Psoas muscle (tissue), 8 donors: ENCODE measurements at places on chromosomes 13 and 19.

- DNase-seq, result no peak
Observed at GRCh38 chr13:79727086-79727485, 246.1 kb downstream of the NDFIP2 start.

- no peak for DNase-seq
Observed at GRCh38 chr13:28583651-28584091, 75.3 kb upstream of the POMP start.

GRCh38 chr13:99018418-99019180 lies 40.7 kb upstream of the DOCK9 start:
- no peak for DNase-seq

- no peak for DNase-seq
Observed at GRCh38 chr13:78160793-78161192, 242.2 kb upstream of the EDNRB start.

GRCh38 chr13:49057176-49057575 lies 81.5 kb downstream of the FNDC3A start:
- DNase-seq, result no peak

- no peak for DNase-seq
Observed at GRCh38 chr13:41942462-41943094, 18.3 kb downstream of the VWA8 start.

DNA sequence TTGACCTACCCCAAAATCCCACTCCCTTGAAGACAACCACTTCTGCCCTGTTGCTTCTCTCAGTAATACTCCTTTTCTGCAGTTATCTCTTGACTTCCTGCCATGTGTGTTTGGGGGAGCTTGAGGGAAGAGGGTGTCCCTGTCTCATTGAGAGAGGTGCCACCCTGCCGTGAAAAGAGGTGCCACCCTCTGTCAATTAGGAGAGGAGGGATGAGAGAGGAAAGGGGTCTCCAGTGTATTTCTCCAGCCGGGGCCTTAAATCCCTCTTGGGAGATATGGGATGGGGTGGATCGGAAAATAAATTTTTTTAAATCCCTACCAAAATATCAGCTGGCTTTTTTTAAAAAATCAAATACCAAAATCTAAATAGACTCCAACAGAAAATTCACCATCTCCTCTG lies 16.5 kb downstream of the PLD3 start:
- no peak for DNase-seq

DNA sequence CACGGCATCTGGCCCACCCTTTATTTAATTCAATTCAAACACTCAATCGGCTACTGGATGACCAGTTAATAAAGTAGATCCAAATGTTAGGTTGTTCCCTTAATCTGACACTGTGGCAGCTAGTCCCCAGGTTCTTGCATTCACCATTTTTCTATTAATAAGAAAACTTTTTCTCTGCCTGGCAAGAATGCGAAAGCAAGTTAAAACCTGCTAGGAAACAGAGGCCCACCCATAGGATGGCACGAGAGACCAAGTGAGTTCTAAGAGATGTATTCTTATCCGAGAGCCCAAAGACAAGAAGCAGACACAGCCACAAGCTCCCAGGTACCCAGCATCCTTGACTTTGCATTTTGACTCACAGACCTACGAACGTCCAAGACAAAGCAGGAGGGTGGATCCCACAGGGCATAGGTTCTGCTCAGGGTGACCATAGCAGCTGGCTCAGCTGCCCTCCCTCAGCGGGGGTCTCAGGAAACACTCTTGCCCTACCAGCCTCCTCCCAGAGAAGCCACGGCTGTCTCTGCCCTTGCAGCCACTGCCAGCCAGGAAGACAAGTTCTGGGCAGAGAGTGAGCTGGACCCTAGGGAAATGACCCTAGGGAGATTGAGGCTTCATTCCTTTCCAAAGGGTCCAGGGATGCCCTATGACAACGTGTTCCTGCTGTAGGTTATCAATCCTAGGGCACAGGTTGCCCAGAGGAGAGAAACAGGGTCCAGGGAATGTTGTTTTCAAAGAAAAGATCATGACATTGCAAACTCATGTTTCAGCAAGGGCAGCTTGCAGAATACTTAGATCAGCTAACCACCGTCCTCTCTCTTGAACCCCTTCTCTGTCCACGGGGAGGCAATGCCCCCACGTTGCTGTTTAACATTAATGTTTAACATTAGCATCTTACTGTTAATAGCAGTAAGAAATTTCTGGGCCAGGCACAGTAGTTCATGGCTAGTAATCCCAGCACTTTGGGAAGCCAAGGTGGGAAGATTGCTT lies 147.2 kb upstream of the ZNF507 start:
- DNase-seq, result no peak

DNA sequence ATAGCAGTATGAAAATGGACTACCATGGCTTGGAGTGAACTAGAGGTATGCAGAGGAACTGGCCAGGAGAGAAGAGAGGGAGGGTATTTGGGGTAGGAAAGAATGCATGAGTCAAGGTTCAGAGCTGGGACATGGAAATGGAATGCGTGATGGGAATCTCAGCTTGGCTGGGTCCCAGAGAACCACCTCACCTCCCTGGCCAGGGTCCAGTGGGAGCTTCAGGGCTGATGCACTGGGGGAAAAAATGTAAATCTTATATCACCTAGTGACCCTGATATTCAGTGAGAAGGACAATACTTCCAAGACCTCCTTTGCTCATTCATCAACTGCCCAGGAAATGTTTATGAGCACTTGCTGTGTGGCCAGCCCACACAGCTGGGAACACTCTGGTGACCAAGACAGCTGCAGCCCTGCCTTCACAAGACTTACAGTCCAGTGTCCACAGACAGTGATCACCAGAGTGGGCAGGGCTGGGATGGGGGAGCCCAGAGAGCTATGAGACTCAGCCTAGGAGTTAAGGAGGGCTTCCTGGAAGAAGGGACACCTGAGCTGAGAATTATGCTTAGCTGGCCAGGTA lies 12.8 kb downstream of the IGSF23 start:
- DNase-seq, result no peak

- peak; percentile 27 for DNase-seq
Observed at GRCh38 chr13:48586591-48587103, 53.8 kb upstream of the RCBTB2 start.

GRCh38 chr13:67841071-67841470 lies 610.9 kb upstream of the PCDH9 start:
- no peak for DNase-seq

DNA sequence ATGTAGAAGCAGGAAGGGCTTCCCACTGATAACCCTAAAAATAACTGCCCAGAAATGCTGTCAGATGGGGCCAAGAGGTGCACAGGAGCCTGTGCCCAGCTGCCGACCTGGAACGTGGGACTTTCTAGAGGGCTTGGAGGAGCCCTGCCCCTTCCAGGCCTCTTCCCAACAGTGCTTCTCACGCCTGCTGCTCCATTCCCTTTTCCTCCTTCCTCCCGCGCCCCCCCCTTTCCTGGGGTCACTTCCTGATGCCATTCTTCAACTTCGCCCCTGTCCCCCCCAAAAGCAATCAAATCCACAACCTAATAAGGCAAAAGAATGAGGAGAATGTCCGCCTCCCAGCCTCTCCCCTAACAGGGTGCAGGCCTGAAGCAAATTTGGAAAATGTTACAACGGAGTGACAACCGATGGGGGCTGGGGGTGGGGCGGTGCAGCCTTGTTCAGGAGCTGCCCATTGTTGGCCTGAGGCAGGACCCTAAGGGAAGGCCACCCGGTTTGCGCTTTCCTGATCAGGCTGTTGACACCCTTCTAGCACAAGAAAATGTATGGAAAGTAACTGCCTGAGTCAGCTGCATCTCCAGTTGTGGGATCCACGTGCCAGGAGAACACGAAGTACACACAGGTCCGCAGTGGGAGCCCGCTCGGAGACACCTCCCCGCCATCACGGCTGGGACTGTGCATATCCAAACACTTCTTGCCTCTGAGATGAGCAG lies 18.7 kb downstream of the ACTN4 start:
- DNase-seq, result peak; percentile 56

- DNase-seq, result peak; percentile 34
Observed at GRCh38 chr19:45824531-45825262, 9.6 kb upstream of the RSPH6A start.

- DNase-seq, result peak; percentile 26
Observed at GRCh38 chr19:51364200-51365106, 1.7 kb downstream of the ETFB start.

- DNase-seq, result peak; percentile 83
Observed at GRCh38 chr19:13978351-13979243, 26.3 kb downstream of the DCAF15 start.

DNA sequence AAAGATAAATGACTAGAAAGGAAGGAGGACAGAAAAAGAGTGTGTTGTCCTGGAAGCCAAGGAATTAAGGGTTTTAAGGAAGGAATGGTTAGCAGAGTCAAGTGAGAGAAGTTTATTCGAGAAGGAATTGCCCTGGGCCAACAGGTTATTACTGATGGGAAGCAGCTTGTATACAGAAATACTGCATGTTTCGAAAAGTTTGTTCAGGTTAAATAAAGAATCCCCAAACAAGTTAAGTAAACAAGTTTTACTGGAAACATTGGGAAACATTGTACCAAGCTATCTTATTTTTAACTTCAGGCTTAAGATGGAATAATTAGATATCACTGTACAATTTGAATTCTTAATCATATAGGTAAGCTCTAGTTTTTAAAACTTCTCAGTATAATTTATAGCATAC lies 28.2 kb upstream of the FBXL3 start:
- no peak for DNase-seq

- no peak for DNase-seq
Observed at GRCh38 chr13:92838786-92839185, 387.8 kb upstream of the GPC6 start.

DNA sequence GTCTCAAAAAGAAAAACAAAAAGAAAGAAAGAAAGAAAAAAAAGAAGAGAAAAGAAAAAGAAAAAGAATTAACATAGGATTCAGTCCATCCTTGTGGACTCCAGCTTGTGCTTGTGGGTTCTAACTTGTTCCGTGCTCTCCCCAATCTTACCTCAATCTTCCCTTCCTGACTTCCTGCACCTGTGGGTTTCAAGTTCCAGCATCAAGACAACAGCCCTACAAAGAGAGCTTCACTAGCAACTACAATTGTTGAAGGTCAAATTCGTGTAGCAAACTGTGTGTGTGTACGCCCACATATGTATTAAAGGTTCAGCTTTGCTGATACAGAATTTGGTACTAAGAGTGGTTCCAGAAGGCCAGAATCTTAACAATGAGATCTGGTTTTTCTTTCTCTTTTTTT lies 25.3 kb downstream of the FXYD5 start:
- no peak for DNase-seq

DNA sequence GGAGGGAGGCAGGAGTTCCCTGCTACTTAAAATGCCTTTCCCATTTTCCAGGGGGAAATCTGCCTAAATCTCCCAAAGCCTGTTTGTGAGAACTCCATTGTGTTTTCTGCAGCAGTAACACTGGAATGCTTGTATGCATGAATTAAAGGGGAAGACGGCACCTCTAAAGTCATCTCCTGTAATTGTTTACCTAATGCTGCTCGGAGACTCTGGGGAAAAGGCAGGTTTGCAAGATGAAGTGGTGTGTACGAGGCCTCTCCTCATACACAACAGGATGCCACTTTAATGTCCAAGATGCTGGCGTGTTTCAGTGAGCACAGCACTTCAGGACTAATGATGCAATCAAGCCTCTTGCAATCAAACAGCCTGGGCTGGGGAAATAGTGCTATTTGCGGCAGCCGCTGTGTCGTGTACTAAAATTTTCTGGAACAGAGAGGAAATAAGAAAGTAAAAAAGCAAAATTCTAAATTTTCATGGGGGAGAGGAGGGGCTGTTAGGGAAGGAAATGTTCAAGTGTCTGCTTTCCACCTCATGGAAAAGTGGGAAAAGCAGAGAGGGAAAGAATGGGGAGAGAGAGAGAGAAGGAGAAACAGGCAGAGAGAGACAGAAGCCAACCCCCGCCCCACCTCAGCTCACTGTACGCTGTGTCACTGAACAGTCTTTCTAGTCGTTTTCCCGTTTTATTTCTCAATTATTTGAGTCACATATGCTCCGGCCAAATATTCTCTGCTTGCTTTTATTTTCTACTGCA lies 32.9 kb downstream of the TSHZ3 start:
- no peak for DNase-seq

GRCh38 chr19:46426035-46426505 lies 2.7 kb downstream of the PNMA8C start:
- DNase-seq, result no peak

- no peak for DNase-seq
Observed at GRCh38 chr19:53626976-53627375, 4.8 kb upstream of the DPRX start.

DNA sequence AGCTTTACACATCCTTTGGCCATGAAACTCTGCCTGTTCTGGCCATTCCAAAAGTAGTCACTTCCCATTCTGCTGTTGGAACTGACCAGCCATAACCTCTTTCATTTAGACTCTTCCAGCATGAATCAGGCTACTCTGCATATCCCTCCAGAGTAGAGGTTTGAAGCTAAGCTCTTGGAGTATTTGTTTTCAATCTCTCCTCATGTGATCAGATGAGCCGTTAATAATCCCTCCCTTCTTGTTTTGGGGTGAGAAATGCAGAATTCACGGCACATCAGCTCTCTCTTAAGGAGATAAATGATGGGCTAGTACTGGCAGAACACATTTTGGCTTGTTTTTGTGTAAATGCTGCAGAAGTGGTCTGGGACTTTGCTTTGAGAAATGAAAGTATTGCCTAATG lies 519.9 kb downstream of the PCDH17 start:
- no peak for DNase-seq

DNA sequence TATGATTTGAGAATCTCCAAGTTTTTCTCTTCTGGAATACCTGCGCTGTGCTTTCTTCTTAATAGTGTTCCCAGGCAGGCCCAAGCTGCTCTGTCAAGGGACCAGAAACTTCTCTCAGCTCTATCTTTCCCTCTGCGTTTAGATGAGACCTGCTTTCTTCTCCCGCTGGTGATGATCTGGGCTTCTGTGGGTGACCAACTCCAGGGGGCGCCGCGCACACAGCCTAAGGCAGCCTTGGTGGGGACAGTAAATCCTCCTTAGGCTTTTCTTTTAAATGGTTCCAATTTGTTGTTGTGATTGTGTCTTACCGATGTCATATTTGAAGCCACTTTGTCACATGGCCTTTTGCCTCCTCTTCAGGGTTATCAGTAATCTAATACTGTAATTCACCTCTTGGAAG lies 439.4 kb upstream of the KLF12 start:
- no peak for DNase-seq

DNA sequence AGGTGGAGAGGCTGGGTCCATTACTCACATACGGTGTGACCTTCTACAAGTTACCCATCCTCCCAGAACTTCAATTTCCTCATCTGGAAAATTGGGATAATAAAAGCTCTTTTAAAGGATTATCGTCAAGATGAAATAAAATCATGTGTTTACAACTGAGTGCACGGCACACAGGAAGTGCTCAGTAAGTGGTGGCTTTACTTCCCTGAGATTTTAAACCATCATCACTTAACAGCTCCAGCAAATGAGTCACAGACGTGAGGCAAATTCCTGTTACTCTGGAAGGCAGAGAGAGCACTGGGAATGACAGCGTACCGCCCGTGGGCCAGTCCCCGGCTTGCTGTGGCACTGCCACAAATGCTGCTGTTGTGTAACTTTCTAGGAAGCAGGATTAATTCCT lies 64.1 kb downstream of the MRPL57 start:
- DNase-seq, result no peak

- no peak for DNase-seq
Observed at GRCh38 chr19:45826934-45827333, 11.8 kb upstream of the RSPH6A start.

GRCh38 chr13:99303863-99304521 lies 3.2 kb downstream of the GPR183 start:
- DNase-seq, result no peak

GRCh38 chr13:59527500-59527899 lies 636.2 kb downstream of the DIAPH3 start:
- DNase-seq, result no peak
